Kidney epithelial cell (primary cell): ENCODE measurements at places on chromosomes 6 and 20.
A peak's percentile ranks its signal among the peaks of the same experiment; 100 is the strongest.

GRCh38 chr6:170487707-170488329 lies 65.3 kb downstream of the PSMB1 start:
- no peak for DNase-seq

GRCh38 chr20:49768204-49769047 lies 44.2 kb upstream of the SLC9A8 start:
- peak; percentile 89 for DNase-seq

DNA sequence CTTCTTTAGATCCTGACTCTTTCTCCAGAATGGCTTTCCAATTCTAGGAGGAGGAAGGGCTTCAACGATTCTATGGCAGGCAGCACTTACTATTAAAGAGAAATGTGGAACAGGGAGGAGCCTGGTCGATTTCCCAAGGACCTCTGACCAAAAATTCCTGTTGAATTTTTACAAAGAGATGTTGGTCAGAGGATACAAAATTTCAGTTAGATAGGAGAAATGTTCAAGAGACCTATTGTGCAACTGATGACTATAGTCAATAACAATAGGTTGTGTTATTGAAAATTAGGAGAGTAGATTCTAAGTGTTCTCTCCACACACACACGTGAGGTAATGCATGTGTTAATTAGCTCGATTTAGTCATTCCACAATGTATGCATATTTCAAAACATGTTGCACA lies 130.1 kb upstream of the TNFAIP3 start:
- no peak for DNase-seq

DNA sequence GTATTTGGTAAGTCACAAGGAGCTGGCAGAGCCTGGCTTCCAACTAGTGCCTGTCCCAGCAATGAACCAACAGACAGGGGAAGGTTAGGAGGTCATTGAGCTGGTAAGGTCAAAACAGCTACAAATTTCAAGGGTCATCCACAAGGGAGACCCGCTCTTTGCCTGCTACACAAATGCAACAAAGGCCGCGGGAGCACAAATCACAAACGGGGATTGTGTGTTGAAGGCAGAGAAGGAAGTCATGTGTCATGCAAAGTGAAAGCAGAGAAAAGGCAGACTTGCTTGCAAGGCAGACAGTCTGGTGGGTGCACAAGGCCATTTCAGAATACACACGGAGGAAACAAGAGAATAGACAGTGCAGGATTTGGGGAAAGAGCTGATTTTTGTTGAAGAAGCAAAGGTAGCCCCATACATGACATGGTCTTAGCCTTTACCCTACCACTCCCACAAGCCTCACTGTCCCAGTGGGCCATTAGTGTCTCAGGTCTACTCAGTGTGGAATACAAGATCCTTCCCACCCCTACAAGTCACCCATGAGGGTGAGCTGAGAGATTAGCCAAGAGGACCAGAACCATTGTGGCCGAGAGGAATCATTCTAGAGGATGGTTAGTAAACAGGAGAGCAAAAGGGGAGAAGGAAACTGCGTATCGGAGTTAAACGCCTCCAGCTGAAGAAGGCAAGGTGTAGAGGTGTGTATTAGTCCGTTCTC lies 18.1 kb upstream of the SAMHD1 start:
- no peak for DNase-seq

DNA sequence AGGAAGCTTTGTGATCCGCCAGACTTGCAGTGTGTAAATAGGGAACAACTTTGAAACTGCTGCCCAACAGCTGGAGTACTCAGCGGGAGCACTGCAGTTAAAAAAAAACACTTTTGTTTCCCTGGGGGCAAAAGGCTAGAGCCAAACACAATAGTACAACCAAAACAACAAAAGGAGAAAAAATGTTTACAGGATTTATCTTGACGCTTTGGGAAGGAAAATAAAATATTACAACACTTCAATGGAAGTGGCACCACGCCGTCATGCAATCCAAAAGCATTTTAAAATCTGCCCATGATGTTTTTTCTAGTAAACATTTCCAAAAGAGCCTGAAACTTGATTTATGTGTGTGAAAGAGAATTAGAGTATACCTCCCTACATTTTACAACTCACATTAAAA lies 26.0 kb downstream of the PTPRK start:
- DNase-seq, result no peak

DNA sequence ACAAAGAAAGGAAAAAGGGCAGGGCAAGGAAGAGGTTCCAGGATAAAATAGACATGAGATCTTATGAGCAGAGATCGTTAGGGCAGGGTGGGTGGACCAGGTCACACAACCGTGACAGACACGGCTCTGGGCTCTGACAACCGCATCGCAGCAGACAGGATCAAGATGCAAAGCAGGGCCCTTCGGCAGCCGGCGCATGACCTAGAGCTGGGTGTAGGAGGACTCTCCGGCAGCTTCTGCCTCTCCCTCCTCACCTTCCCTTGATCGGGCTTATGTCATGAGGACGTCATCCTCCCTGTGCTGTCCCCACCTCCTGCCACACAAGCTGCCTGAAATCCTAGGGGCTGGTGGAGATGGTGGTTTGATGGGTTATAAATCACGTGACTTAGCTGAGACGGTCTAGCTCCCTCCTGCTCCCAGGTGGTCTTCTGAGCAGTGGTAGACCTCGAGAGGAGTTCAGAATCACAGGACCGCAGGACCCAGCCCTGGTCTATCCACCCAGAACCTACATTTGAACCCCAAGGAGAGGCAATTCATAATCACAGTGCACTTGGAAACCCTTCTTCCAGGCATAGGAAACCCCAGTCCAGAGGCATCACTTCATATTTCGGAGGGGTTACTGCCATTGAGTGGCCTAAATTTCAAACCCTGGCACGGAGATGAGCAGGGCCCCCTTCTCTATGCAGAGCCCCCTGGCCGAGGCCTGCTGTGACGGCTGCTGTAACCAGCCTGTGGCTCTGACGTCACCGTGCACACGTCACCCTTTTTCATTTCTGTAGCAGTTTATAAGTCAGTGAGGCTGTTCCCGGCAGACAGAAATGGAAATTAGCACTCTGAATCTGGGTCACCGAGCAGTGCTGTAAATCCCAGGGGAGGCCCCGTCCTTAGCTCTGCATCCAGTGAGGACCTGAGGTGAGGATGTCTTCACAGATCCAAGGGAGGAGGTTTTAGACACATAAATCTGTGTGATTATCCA lies 8.7 kb upstream of the CCR6 start:
- no peak for DNase-seq

- no peak for DNase-seq
These were observed 10.2 kb downstream of the UBE3D start for GRCh38 chr6:83055366-83055964.

GRCh38 chr6:35977308-35977707 lies 47.1 kb downstream of the SLC26A8 start:
- no peak for DNase-seq

- peak; percentile 52 for DNase-seq
These were observed 1.5 kb upstream of the GGT7 start for GRCh38 chr20:34874094-34874654.
